Activated T-cell treated with anti-CD3 and anti-CD28 coated beads for 24 hours (primary cell): ENCODE measurements at places on chromosomes 7 and 10.

DNA sequence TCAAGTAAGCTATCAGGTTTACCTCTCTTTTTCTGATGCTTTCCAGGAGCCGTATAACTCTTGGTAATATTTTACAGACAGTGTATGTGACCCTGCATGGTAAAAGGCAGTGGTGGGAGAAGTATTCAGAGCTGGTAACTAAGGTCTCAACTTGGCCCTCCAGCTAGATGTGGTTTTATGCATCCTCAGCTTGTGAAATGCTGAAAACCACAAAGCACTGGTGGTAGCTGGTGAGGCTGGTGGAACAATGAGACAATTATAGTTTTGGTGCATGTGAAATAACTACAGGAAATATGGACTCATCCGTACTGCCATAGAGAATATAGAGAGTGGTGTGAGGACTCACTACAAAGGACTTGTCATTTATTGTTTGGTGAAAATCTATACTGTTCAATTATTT, 383.0 kb upstream of the PCDH15 start:
- DNase-seq = no peak

- DNase-seq = peak; percentile 7
Observed at GRCh38 chr10:92290076-92290836, 622 bp downstream of the CPEB3 start.

DNA sequence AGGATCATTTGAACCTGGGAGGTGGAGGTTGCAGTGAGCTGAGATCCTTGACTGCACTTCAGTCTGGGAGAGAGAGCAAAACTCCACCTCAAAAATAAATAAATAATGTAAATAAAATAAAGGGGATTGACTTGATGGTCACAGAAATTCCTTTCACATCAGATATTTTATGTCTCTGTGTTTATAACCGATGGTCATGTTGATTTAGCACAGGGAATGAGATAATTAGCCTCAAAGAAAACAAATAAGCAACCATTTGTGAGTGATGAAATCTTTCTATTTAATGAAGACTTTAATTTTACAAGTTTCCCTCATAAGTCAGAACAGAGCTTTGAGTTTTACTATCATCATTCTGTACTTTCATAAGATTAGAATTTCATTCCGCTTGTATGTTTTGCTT, 64.8 kb upstream of the NUPR2 start:
- DNase-seq = no peak

DNA sequence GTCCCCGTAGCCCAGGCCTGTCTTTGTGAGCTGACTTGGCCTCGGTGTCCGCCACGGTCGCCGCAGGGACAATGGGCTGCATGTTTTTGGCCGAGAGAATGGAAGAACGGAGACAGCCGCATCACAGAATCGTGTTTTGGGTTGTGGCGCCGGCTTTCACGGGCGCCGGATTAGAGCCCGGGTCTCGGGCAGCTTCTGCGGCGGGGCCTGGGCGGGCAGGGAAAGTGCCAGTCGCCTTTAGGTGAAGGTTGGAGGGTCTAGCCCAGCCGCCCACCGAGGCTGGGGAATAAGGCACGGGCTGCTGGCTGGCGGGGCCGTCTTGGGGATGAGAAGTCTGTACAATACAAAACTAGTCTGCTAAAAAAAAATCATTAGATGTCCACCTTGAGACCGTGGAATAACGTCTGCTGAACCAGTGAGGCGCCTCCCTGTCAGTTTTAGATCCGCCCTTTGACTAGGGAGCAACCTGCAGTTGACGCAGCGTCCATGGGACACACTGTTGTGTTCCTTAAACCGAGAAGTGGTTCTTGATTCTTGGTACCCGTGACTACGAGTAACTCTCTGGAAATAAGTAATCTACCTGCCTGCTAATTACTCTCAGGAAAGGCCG, 577 bp downstream of the DNAJB9 start:
- DNase-seq = peak; percentile 31

DNA sequence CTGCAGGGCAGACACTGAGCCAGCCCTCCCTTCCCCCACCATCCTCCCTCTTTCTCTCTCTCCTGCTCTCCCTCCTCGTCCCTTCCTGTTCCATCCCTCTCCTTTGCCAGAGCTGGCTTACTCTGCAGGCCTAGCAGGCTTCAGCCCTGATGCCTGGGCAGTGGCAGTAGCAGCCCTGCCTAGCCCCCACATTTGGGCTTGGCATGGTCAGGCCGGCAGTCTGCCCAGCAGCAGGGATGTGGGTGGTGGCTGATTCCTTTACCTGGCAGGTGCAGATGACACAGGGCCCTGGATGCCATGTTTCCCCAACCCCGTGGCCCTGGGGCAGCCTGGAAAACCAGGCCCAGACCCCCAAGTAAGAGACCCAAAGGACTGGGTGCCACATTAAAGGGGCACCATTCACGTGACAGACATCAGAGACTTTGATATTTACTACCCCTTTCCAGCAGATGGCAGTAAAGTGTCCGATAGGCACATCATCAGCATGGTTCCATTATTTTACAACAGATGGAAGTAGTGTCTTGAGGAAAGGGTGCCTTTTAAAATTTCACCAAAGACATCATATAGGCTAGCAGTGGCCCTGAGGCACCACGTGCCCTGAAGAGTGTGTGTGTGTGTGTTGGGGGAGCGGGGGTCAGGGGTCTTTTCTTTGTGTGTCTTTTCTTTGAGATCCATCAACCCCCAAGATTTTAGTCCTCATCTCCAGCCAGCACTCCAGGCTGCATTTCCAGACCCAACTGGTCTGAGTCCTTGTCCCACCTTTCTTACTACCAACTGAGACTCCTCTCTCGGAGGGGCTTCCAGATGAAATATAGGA, 5.9 kb downstream of the KCP start:
- no peak for DNase-seq

DNA sequence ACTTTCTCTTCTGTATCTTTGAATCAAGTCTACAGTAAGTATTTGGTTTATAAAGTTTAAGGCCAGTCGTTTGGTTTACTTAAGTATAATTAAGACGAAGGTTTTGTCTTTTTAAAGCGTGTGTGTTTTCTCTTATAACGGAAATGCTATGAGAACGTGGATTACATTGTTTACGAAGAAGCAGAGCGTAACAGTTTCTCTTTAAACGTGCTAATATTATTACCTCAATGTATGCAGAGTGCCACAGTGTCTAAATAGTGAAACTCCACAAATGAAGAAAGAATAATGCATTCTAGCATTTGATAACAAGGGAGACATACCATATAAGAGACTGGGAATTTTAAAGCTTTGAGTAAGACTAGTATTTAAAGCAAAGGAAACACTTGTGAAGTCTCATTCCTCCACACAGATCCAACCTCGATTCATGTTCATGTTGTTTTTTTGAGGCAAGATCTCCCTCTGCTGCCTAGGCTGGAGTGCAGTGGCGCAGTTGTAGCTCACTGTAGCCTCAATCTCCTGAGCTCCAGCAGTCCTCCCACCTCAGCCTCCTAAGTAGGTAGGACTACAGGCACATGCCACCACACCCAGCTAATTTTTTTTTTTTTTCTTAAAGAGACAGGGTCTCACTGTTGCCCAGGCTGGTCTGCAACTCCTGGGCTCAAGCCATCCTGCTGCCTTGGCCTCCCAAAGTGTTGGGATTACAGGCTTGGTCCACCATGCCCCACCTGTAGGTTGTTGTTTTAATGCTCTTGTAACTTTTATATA, 75.1 kb downstream of the ANKRD61 start:
- peak; percentile 14 for DNase-seq

DNA sequence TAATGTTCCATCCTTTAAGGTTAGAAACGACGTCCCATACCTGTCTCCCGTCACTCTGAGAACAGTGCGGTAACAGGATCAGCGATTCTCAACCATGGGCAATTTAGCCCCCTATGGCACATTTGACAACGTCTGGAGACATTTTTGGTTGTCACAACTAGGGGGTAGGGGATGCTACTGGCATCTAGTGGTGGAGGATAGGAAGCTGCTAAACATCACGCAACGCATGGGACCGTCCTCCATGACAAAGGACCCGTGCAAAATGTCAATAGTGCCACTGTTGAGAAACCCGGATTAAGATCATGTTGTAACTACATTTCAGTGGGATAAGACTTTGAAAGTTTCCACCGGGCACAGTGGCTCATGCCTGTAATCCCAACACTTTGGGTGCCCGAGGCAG, 5.0 kb upstream of the PAXIP1 start:
- DNase-seq = no peak

DNA sequence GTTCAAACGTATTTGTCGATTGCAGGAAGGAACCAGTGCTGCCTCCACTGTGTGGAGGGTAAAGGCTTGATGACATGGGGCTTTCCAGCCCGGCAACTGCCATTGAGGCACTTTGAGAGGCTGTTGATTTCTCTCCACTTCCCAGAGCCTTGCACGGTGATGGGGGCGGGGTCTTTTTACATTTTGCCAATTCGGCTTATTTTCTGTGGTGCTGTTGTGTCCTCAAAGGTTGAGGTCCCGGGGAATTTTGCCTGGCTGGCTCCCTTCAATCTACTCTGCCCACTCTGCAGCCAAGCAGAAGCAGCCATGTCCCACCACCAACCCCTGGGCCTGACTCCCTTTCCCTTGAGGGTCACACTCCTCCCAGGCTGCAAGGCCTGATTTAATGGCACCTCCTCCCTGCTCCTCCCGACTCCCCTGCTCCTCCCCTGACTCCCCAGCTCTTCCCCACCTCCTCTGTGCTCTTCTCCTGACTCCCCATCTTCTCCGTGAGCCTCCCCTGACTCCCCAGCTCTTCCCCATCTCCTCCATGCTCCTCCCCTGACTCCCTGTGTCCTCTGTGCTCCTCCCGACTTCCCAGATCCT, 39.0 kb downstream of the OAT start:
- no peak for DNase-seq

GRCh38 chr7:106062006-106062405, 50.1 kb downstream of the SYPL1 start:
- no peak for DNase-seq

- no peak for DNase-seq
Observed at GRCh38 chr10:84406561-84406960, 78.2 kb downstream of the CCSER2 start.

- DNase-seq = no peak
Observed at GRCh38 chr10:60114765-60115586, 208.6 kb upstream of the CCDC6 start.

GRCh38 chr7:135109976-135110375, 37.9 kb upstream of the TMEM140 start:
- no peak for DNase-seq

DNA sequence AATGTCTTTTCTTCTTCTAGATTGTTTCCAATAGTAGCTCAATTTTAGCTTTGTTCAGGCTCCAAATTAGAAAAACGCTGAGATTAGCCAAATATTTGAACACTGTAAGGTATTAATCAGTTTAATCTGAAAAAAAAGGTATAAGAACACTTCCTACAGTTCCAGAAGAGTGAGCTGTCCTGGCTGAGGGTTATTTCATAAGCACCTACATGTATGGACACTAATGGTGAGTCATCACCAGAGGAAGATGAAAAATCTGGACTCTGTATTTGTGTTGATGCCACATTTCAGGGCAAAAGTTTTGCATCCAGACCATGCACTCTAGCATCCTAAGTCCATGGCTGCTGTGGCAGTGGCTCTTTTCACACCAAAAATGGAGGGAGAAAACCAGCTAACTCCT, 189.5 kb downstream of the ANKRD30A start:
- no peak for DNase-seq

DNA sequence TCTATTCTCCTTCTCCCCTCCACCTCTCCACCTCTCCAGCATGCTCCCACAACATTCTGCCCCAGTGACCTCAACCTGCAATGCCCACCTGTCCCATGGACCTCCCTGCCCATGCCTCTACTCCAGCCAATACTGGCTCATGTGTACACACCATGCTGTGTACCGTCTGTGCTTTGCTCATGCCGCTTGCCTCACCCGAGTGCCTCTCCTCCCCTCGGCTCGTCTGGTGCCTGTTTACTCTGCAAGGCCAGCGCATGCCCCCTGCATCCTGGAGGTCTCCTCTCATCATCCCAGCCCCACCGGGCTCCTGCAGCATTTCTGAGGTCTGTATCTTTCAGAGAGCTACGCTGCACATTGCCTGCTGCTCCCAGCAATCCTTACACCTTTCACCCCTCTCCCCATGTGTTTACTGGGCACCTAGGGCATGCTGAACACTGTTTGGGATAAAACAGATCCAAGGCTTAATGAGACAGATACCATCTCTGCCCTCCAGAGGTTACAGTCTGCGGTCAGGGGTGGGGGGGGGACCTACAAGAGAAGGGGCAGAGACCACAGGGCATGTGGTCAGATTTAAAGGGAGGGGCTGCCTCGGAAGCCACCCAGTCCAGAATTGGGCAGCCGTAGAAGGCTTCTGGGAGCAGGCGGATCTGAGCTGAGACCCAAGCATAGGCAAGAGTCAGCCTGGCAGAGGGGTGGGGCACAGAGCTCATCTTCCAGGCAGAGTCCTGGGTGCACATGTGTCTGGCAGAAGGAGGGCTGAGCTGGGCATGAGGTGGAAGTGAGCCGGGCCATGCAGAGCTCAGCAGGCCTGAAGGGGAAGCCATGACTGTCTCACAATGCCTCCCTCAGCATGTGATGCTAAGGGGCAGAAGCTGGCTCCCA, 29.6 kb upstream of the PSAP start:
- DNase-seq = no peak
